ENCODE measurements at places on chromosomes 5 and 9. TPM values are rescaled to one million over a fixed set of nuclear protein-coding genes. Genes with fewer than 3 reads are reported as not detected.

ECSCR gene
- 547 TPM for total RNA-seq

PRRT1B gene
- total RNA-seq = not detected

PGGT1B gene
- total RNA-seq = 10.4 TPM

KIF12 gene
- total RNA-seq = 0.80 TPM

DOCK2 gene
- total RNA-seq = 1.1 TPM

CNTNAP3B gene
- total RNA-seq = 22.2 TPM

LIFR gene
- 40.2 TPM for total RNA-seq

IL17B gene
- not detected for total RNA-seq

QRFP gene
- total RNA-seq = not detected

PCDHB14 gene
- total RNA-seq = 0.20 TPM

RRAGA gene
- total RNA-seq = 70.5 TPM

IL3 gene
- total RNA-seq = not detected

PTPN3 gene
- total RNA-seq = under 0.01 TPM

NEURL1B gene
- 5.3 TPM for total RNA-seq

NIM1K gene
- total RNA-seq = not detected

LRRC19 gene
- not detected for total RNA-seq

MEF2C gene
- total RNA-seq = 48.6 TPM

GCNT4 gene
- 0.44 TPM for total RNA-seq

ACSL6 gene
- not detected for total RNA-seq

CARTPT gene
- total RNA-seq = not detected

IRGM gene
- total RNA-seq = not detected
